ENCODE measurements at places on chromosomes 4 and X. TPM values are rescaled to one million over a fixed set of nuclear protein-coding genes. Genes with fewer than 3 reads are reported as not detected.

- H3K4me1 ChIP-seq = peaks cover 70% of the 10 kb centered on the region
- no peak for DNase-seq
- H3K27ac ChIP-seq = peak overlapping the region; percentile 54
Measured at GRCh38 chr4:102322736-102323135, 22.5 kb downstream of the SLC39A8 start.

DNA sequence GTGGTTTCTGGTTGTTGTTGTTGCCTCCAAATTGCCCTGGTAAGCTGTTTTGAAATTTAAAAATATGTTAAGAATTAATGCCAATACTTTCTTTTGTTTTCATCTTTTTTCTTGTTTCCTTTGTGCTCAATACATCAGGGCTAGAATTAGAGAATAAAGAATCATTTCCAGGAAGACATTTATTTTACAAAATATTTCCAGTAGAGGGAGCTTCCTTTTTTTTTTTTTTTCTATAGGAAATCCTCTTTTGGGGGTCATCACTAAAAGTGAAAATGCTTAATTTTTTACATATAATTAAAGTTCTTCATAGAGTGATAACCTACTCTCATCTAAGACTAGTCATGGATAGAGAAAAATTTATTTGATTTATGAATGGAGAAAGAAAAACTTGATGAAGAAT lies 2.4 kb downstream of the GLRA3 start:
- H3K36me3 ChIP-seq = no peaks in the 10 kb centered on the region
- H3K4me3 ChIP-seq = no peak overlapping the region
- peaks cover 19% of the 10 kb centered on the region for H3K4me1 ChIP-seq
- no peak for DNase-seq
- no peaks in the 10 kb centered on the region for H3K27me3 ChIP-seq

DNA sequence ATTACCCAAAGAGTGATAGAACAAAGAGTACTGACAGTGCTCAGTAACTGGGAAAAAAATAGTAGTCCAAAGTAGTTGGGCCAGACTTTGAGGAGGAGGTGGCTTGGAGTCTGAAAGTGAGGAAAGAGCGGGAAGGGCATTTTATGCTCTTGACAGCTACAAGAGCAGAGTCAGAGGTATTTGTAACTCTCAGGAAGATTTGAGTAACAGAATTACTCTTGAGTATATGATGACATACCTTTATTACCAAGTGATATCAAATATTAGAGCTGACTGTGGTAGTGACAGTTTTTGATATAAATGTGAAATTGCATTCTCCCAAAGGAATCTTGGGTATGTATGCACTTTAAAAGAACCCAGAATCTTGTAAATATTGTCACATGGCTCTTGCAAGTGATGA lies 2.2 kb downstream of the SLAIN2 start:
- H3K27me3 ChIP-seq = no peaks in the 10 kb centered on the region
- H3K4me1 ChIP-seq = peaks cover 56% of the 10 kb centered on the region
- no peak overlapping the region for H3K27ac ChIP-seq
- no peak for DNase-seq
- peak overlapping the region; percentile 96 for H3K4me3 ChIP-seq

GRCh38 chrX:67596839-67597790 lies 53.3 kb downstream of the AR start:
- H3K4me1 ChIP-seq = no peaks in the 10 kb centered on the region
- DNase-seq = no peak
- H3K36me3 ChIP-seq = no peaks in the 10 kb centered on the region
- H3K27me3 ChIP-seq = no peaks in the 10 kb centered on the region
- no peak overlapping the region for H3K27ac ChIP-seq

DNA sequence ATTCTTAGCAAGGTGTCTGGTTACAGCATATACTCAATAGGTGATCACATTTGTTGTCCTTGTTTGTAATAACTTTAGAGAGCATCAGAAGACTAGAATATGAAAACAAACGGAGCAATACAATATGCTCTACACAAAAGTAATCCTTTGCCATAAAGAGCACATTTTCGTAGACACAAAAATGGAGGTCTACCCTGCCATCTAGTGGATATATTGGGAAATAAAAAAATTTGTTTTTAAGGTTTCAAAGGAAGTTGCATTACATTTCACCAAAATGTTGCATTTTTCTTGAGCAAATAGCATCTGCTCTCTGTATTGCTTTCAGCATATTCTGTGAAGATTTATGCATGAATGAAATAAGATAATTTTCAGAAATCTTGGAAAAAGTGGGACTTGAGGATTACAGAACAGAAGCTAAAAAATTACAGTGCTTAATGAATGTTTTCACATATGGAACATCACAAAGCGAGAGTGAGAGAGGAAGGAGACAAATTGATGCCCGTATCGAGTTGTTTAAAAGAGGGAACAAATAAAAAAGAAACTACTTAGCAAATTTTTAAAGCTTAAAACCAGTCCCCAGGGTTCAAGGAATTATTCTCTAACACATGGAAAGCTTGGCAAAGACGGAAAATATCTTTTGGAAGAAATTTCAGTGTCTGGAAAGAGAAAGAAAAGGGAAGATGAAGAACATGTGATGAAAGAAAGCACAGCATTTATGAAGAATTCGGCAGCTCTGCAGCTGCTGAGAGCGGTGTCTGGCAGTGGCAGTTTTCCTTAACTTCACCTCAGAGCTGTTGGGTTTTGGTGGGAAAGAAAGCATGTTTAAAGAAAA lies 390.1 kb downstream of the ANKRD50 start:
- no peak overlapping the region for H3K27ac ChIP-seq
- H3K4me1 ChIP-seq = peaks cover 11% of the 10 kb centered on the region
- H3K36me3 ChIP-seq = no peaks in the 10 kb centered on the region
- peaks cover 4% of the 10 kb centered on the region for H3K27me3 ChIP-seq

Gene ALAS2
- 0.30 TPM for total RNA-seq

Gene PLP1
- 29.5 TPM for total RNA-seq

Gene RAB40AL
- total RNA-seq = not detected

GRCh38 chrX:16120431-16120830 lies 2.9 kb upstream of the GRPR start:
- no peak for DNase-seq
- peaks cover 3% of the 10 kb centered on the region for H3K27me3 ChIP-seq
- H3K4me1 ChIP-seq = peaks cover 29% of the 10 kb centered on the region
- H3K36me3 ChIP-seq = peaks cover 31% of the 10 kb centered on the region
- H3K4me3 ChIP-seq = no peak overlapping the region
- no peak overlapping the region for H3K27ac ChIP-seq

DNA sequence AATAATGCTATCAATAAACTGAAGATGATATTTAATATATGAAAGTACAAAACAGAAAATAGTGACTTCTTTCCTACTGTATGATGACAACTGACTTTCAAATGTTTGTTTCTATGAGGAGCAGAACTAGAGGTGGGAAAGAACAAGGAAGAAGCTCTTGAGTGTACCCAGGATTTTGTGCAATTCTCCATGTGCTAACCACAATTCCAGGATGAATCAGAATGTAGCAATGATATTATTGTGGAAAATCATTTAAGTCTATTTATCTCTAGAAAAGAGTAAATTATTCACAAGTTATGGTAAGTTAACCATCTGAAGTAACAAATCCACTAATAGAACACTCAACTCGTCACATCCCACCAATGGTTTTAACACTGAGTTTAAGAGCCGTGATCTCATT lies 324.1 kb upstream of the EMCN start:
- peaks cover 28% of the 10 kb centered on the region for H3K4me1 ChIP-seq
- H3K27ac ChIP-seq = no peak overlapping the region
- peaks cover 5% of the 10 kb centered on the region for H3K36me3 ChIP-seq
- no peak overlapping the region for H3K4me3 ChIP-seq
- DNase-seq = no peak
- H3K27me3 ChIP-seq = no peaks in the 10 kb centered on the region

Gene PDLIM3
- 6.2 TPM for total RNA-seq

GRCh38 chr4:7191546-7192251 lies 639 bp upstream of the SORCS2 start:
- peak overlapping the region; percentile 65 for H3K4me3 ChIP-seq
- DNase-seq = no peak
- H3K36me3 ChIP-seq = no peaks in the 10 kb centered on the region
- H3K27me3 ChIP-seq = peaks cover 50% of the 10 kb centered on the region
- H3K27ac ChIP-seq = no peak overlapping the region

- peak overlapping the region; percentile 55 for H3K27ac ChIP-seq
- DNase-seq = no peak
- no peaks in the 10 kb centered on the region for H3K27me3 ChIP-seq
- no peak overlapping the region for H3K4me3 ChIP-seq
- H3K36me3 ChIP-seq = peaks cover 36% of the 10 kb centered on the region
Measured at GRCh38 chr4:7810783-7811535, 128.7 kb downstream of the AFAP1 start.

DNA sequence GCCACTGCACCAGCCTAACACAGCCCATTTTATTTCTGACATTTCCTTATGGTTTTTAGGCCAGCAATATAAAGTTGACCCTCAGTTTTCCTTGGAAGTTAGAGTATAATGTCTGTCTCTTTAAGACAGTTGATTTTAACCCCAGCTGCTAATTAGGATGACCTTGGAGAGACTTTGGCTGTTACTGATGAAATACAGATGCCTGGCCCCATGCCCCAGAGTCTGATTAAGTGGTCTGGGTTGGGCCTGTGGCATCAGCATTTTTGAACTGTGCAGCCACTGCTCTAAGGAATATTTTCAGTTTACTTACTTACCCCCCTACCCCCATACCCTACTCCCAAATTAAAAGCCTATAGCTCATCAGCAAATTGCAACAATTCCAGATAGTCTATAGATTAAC lies 85.8 kb downstream of the DCLK2 start:
- peaks cover 26% of the 10 kb centered on the region for H3K4me1 ChIP-seq
- H3K36me3 ChIP-seq = peaks cover 2% of the 10 kb centered on the region
- no peaks in the 10 kb centered on the region for H3K27me3 ChIP-seq

Gene SSX4B
- not detected for total RNA-seq

GRCh38 chr4:94534401-94535312 lies 82.9 kb downstream of the PDLIM5 start:
- H3K36me3 ChIP-seq = no peaks in the 10 kb centered on the region
- peak overlapping the region; percentile 96 for H3K27ac ChIP-seq
- peak overlapping the region; percentile 29 for H3K4me3 ChIP-seq
- no peak for DNase-seq
- H3K27me3 ChIP-seq = no peaks in the 10 kb centered on the region
- peaks cover 71% of the 10 kb centered on the region for H3K4me1 ChIP-seq

GRCh38 chrX:48573690-48574269 lies 504 bp upstream of the RBM3 start:
- DNase-seq = no peak
- peaks cover 39% of the 10 kb centered on the region for H3K36me3 ChIP-seq
- H3K27ac ChIP-seq = peak overlapping the region; percentile 100
- peak overlapping the region; percentile 97 for H3K4me3 ChIP-seq
- peaks cover 11% of the 10 kb centered on the region for H3K4me1 ChIP-seq

DNA sequence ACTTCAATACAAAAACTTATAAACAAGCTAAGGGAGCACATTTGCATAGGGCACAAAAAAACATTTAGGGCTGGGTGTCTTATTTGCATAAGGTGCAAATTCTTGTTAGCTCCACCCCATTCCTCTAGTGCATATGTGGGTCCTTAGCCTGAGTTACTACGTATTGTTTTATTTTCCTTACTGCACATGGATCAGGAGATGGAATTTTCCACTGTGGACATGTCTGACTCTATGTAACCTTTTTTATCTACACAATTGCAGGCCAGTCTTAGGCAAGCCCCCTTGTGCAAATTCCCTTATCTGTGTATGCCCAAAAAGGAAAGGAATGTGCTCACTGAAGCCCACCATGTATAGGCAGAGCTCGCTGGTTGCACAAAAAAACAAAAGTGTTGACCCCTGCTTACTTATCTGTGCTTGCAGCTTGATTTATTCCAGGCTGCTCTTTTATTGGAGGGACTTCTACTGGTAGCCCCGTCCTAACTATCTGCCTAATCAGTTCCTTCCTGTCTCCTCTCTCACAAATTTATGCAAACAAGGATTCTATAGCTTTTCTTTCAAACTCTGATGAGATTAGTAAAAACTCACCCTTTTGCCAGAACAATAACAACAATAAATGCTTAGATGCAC lies 359.0 kb upstream of the MAGEB16 start:
- no peaks in the 10 kb centered on the region for H3K27me3 ChIP-seq
- DNase-seq = no peak
- H3K36me3 ChIP-seq = peaks cover 43% of the 10 kb centered on the region
- H3K27ac ChIP-seq = no peak overlapping the region
- no peak overlapping the region for H3K4me3 ChIP-seq
- peaks cover 2% of the 10 kb centered on the region for H3K4me1 ChIP-seq

DNA sequence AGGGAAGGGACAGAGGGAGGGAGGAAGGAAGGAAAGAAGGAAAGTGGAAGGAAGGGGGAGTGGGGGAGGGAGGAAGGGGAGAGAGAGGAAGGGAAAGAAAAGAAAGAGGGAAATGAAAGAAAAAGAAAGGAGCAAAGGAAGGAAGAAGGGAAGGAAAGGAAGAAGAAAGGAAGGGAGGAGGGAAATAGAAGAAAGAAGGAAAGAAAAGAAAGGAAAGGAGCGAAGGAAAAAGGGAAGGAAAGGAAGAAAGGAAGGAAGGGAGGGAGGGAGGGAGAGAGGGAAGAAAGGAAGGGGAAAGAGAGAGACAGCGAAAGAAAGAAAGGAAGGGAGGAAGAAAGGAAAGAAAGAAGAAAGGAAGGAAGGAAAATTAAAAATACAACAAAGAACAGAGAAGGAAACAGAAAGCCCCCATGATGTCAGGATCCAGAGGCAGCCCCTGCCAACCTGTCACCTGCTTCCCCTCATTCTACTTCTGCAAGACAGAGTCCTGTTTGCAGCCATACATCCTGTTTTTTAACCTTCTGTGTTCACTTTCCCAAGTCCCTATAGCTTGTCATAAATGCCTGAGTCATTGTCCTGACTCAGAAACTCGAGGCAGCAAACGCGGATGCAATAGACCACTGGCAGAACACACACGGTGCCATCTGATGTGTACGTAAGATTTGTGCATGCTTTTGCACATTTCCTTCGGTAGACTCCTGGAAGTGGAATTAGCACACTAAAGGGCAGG lies 77.0 kb upstream of the C4orf50 start:
- H3K27ac ChIP-seq = no peak overlapping the region
- H3K4me3 ChIP-seq = no peak overlapping the region
- peaks cover 16% of the 10 kb centered on the region for H3K27me3 ChIP-seq
- H3K36me3 ChIP-seq = no peaks in the 10 kb centered on the region
- H3K4me1 ChIP-seq = peaks cover 26% of the 10 kb centered on the region
- DNase-seq = no peak

DNA sequence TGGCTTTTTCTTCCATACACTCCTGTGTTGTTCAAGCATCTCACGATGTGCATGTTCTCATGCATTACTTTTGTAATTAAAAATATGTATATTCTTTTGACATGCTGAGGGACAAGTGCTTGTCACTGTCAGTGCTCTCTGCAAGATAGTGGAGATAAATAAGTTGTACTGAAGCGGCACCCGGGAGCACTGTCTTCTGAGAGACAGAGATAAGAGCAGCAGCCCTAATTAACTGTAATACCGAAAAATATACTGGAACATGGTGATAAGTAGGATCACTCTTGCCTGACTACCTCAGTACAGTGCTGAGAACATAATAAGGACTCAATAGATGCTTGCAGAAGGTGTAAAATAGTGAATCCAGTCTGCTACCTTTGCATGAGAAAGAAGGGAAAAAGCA lies 9.4 kb upstream of the GPR173 start:
- DNase-seq = no peak
- H3K4me3 ChIP-seq = no peak overlapping the region
- no peaks in the 10 kb centered on the region for H3K4me1 ChIP-seq
- H3K27ac ChIP-seq = no peak overlapping the region

Gene RNF113A
- 16.9 TPM for total RNA-seq

GRCh38 chrX:31038575-31039326 lies 33.1 kb downstream of the FTHL17 start:
- no peaks in the 10 kb centered on the region for H3K27me3 ChIP-seq
- peaks cover 5% of the 10 kb centered on the region for H3K36me3 ChIP-seq
- DNase-seq = peak; percentile 22
- peaks cover 3% of the 10 kb centered on the region for H3K4me1 ChIP-seq
- no peak overlapping the region for H3K4me3 ChIP-seq
- no peak overlapping the region for H3K27ac ChIP-seq

- H3K4me3 ChIP-seq = no peak overlapping the region
- peaks cover 8% of the 10 kb centered on the region for H3K36me3 ChIP-seq
Measured at GRCh38 chrX:154056770-154057241, 37.1 kb upstream of the IRAK1 start.

Gene GCNA
- 1.0 TPM for total RNA-seq
